Stimulated activated CD4-positive, alpha-beta T cell treated with anti-CD3 and anti-CD28 coated beads, Interleukin-2, amount 100 ng/mL, for 24 hours (primary cell): ENCODE measurements at places on chromosomes 5 and 9.
A peak's percentile ranks its signal among the peaks of the same experiment; 100 is the strongest.

- DNase-seq: no peak
Observed at GRCh38 chr5:1423901-1424603, 21.2 kb downstream of the SLC6A3 start.

- DNase-seq: no peak
Observed at GRCh38 chr5:132428484-132429462, 59.3 kb downstream of the SLC22A5 start.

- no peak for DNase-seq
Observed at GRCh38 chr9:93309889-93310425, 126.0 kb downstream of the WNK2 start.

- no peak for DNase-seq
Observed at GRCh38 chr5:3780907-3781306, 185.3 kb downstream of the IRX1 start.

DNA sequence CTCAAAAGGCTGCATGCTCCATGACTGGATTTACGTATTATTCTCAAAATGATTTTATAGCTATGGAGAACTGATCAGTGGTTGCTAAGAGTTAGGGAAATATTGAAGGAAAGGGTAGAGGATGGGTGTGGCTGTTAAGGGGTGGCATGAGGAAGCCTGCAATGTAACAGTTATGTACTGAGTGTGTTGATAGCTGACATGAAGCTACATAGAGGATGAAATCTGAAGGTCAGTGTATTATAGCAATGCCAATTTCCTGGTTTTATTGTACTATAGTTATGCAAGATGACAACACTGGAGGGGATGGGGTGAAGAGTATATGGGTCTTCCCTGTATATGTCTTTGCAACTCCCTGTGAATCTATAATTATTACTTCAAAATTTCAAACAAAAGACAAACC, 51.0 kb downstream of the TMEM245 start:
- no peak for DNase-seq

GRCh38 chr9:36729906-36730305, 157.2 kb downstream of the MELK start:
- no peak for DNase-seq

DNA sequence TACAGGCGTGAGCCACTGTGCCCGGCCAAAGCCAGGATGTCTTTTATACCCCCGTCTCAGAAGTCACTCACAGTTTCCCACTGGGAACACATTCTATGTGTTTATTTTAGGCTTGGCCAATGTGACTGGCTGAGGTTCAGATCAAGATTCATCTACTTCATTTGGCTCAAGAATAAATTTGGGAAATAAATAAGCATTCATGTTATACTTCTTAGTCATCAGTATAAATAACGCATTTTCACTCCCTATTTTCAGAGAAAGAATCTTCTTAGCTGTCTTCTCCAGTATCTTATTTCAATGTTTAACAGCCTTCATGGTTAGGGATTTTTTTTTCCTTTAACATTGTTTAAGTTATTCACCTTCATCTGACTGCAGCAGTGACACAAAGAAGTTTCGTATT, 11.8 kb downstream of the S100Z start:
- DNase-seq: no peak

DNA sequence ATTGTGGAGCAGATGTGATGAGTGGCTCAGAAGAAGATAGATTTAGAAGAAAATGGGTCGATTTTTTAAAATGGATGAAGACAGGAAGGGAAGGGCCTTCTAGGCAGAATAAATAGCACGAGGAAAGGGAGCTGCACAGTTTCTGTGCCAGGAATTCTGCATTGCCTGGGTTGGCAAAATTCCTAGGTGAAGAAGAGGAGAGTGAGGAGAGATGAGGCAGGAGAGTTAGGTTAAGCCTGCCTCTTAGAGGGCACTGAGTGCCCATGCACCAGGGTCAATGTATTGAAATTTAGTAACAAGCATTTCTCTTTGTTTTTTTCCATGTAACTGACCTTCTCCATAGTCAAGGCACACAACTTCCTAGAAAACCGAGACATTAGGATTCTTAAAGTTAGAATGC, 159.5 kb downstream of the YTHDC2 start:
- DNase-seq: no peak

GRCh38 chr5:161077496-161077895, 225.5 kb upstream of the ATP10B start:
- DNase-seq: no peak

DNA sequence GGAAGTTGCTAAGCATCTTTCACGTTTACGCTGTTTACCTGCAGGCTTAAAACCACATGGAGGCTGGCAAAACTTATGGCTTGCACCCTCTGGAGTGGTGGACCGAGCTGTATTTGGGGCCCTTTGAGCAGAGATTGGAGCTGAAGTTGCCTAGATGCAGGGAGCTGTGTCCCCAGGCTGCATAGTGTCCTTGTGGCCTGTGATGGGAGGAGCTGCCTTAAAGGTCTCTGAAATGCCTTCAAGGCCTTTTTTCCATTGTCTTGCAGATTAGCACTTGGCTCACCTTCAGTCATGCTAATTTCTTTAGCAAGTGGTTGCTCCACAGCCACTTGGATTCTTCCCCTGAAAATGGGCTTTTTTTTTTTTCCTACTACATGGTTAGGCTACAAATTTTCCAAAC, 81.5 kb upstream of the CHD1 start:
- no peak for DNase-seq

GRCh38 chr9:95076696-95077052, 240.8 kb downstream of the FANCC start:
- DNase-seq: no peak

DNA sequence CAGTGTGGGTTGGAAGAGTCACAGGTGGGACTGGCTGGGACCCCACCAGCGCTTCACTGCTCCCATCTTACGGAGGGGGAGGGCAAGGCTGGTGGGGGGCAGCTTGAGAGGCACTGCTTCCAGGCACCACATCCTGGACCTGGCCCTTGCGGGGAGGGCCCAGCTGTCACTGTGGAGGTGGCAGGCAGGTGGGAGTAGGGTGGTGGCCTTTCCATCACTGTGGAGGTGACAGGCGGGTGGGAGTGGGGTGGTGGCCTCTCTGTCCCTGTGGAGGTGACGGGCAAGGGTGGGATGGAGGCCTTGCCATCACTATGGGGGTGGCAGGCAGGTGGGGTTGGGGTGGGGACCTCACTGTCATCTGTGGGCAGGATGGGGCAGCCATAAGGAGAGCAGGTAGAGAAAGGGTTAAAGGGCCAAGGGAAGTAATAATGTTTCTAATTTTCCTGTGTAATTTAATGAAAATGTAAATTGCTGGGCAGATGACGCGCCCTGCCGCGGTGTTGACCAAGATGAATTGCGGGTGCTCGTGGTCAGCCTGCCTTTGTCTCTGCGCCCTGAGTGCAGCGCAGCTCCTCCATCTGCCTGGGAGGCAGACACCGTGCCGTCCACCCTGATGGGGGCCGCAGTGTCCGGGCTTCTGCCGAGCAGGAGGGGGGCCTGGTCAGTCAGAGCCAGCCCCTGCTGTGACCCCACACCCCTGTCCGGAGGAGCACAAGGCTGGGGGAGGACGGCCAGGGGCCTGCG, 20.8 kb downstream of the RXRA start:
- no peak for DNase-seq

- DNase-seq: no peak
Observed at GRCh38 chr5:30469691-30470090, 723.8 kb upstream of the CDH6 start.

- no peak for DNase-seq
Observed at GRCh38 chr9:127492616-127493015, 41.3 kb downstream of the LRSAM1 start.

DNA sequence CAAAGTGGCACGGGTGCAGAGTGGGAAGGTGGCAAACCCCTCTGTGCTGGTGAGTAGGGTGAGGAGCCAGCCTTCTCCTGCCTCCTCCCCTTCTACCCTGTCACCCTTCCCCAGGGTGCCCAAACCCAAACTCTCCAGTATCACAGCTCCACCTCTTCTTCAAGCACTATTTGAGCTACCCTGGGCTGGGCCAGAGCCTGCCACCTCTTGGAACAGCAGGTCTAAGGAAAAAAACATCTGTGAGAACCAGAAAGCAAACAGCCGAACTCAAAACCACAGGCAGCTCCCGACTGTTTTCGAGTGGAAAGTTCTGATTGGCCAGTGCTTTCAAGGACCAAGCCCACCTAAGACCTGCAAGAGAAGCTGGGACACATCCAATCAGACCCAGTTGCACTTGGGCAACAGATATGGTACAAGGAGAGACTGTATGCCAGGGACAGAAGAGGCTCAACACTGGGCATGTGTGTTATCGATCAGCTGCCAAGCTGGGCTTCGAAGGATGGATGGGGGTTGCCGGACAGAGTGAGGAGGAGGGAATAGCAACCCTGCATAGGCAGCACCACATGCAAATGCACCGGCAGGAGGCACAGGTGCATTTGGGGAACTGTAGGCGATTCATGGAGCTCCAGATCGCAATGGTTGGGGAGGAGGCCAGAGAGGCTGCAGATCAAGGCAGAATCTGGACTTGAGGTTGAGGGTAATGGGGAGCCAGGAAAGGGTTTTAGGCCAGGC, 19.7 kb downstream of the ACSL6 start:
- DNase-seq: no peak

DNA sequence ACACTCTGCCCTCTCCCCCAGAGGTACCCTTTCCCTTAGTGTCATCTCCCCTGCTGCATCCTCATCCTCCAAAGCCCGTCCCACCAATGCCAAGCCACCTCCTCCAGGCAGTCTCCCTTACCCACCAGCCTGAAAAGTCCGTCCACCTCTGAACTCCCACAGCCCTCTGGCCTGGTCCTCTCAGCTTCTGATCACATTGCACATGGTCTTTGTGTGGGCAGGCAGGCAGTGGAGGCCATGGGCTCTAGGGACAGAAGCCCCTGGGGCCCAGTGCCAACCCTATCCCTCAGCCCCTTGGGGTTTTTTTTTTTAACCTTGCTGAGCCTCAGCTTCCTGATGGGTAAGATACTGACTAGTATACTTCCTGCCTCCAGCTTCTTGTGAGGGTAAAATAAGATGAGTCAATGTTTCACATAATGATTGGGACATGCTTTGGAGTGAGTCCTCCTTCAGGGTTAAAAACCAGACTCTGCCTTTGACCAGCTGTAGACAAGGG, 19.4 kb downstream of the CSF1R start:
- DNase-seq: no peak

DNA sequence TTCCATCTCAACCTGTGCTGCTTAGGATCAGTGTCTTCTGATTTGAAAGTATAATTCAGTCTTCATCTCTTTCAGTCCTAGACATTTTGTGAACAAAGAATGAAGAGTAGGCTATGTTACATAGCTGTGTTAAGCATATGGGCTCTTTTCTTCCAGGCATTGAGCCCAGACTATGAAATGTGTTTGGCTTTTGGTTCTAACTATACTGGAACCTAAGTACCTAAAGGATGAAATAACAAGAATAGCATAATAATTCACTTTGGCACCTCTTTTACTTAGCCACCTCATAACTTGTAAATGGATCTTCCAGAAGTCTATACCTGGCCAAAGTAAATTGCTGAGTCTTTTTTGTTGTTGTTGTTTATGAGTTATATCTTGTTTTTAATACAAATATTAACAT, 71.4 kb downstream of the SLF1 start:
- no peak for DNase-seq

DNA sequence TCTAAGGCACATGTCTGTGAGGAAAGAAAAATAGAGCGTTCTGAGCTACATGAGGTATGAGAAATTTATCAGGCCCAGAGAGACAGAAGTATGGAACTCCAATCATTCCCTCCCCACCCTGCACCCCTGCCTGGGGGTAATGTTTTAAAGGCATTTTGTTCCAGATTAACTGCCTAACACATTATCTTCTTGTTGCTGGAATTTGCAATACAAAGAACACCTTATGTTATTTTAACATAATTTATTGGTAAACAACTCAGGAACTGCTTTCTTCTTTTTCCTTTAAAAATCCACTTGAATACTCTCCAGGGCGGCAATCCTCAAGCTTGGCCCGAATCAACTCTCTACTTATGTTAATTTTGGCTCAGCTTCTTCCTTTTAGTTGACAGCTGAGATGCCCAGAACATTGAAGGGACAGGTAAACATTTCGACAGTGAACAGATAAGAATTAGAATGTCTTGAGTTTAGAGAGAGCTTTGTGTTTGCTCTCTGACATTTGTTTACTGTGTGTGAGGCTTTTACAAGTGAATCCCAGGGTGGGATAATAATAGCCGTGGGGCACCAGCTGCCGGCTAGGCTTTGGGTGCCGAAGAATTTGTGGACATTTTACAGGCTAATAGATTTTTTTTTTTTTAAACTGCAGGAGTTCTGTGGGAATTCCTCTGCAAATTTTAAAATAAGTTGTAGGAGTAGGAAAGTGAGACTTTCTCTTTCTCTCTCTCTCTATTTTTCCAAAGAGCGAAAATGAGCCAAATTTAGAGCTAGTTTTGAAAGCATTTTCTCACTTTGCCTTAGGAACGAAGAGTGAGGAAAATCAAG, 96.4 kb upstream of the TAF11L2 start:
- no peak for DNase-seq

- DNase-seq: no peak
Observed at GRCh38 chr5:92927291-92927778, 653.7 kb downstream of the NR2F1-AS1 start.

GRCh38 chr5:163281512-163281911, 155.9 kb upstream of the CCNG1 start:
- no peak for DNase-seq

GRCh38 chr5:10612251-10612650, 48.4 kb downstream of the ANKRD33B start:
- no peak for DNase-seq

DNA sequence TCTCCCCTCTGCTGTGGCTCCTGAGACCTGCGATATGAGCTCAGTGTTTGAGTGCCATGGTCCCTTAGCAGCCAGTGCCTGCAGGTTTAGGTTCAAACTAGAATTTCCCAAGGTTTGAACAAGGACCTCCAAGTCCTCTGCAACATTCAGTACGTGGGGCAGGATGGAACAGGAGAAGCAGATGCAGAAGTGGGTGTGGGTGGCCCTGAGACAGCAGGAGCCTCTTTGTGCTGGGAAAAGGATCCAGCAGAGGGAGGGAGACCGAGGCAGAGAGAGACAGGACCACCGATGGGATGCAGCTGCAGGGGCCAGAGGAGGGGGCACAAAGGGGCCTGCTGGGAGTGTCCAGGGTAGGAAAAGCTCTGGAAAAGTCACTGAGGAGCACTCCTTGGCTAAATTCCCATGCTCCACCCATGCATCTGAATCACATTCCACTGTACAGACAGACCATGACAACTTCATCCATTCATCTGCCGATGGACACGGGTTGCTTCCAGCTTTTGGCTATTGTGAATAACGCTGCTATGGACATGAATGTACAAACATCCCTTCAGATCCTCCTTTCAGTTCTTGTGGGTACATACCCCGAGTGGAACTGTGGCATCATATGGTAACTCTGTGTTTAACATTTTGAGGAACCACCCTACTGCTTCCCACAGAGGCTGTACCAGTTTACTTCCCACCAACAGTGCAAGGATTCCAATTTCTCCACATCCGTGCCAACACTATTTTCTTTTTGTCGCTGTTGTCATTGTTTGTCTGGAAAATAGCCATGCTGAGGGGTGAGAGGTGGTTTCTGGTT, 26.7 kb upstream of the SUSD3 start:
- no peak for DNase-seq

GRCh38 chr5:32443541-32444430, 754 bp downstream of the ZFR start:
- DNase-seq: peak; percentile 63

- peak; percentile 12 for DNase-seq
Observed at GRCh38 chr9:33472881-33473615, 676 bp downstream of the NOL6 start.

GRCh38 chr9:97394881-97395280, 17.0 kb upstream of the TDRD7 start:
- no peak for DNase-seq
